ENCODE measurements at places on chromosomes 12 and 14.

- no peak for DNase-seq
Observed at GRCh38 chr14:99676657-99677056, 7.4 kb upstream of the CYP46A1 start.

DNA sequence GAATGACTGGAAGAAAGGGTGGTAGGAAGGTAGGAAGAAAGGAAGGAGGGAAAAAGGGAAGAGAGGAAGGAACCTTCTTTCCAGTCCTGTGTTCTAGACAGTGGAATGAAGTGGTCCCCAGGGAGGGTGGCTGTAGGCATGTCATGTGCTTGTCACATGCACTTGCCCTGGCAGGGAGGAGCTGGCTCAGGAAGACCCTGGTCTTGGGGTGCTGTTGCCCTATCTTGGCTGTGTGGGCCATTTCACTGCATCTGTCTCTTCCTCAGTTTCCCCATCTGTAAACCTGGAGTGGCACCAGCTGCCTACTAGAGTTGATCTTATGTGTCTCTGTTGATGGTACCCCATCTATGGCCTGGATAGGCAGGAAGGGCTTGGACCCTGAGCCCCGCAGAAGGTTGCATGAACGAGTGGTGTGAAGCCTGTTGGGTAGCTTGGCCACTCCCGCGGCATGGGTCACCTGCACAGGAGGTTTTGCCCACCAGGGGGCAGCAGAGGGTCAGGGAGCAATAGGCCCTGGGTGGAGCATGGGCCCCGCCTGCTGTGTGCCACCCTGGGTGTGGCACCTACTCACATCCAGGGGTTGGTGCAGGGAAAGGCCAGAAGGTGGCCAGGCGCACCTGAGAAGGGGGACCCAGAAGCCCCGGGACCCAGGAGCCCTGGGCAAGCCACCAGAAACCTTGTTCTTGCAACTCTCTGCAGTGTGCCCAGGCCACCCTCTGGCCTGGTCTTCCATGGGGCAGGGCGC, 25.1 kb downstream of the MEG3 start:
- DNase-seq, result peak; percentile 75

GRCh38 chr12:5432011-5432400, at the start of gene NTF3:
Gene NTF3 (plus strand): TSS chr12:5432108. CDS start chr12:5432325, 217 bp downstream.
- DNase-seq, result no peak

DNA sequence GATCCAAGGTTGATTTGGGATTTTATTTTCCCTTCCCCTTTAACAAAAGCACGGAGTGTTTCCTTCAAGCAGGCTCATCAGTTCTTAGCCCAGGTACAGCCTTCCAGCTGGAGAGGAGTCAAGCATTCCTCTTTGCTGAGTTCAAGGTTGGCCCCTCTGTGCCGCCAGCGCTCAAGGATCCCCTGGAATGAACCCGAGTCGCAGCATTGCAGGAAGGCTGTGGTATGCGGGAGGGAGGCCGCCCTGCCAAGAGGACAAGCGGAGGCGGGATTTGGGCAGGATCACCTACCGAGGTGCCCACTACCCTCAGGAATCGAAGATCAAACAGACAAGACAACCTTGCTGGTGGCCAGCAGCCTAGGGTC, 53.9 kb upstream of the NCOR2 start:
- DNase-seq, result no peak

GRCh38 chr14:23563473-23564180, 4.0 kb downstream of the AP1G2 start:
- DNase-seq, result no peak

GRCh38 chr14:100608586-100609330, 21.5 kb upstream of the BEGAIN start:
- DNase-seq, result no peak

DNA sequence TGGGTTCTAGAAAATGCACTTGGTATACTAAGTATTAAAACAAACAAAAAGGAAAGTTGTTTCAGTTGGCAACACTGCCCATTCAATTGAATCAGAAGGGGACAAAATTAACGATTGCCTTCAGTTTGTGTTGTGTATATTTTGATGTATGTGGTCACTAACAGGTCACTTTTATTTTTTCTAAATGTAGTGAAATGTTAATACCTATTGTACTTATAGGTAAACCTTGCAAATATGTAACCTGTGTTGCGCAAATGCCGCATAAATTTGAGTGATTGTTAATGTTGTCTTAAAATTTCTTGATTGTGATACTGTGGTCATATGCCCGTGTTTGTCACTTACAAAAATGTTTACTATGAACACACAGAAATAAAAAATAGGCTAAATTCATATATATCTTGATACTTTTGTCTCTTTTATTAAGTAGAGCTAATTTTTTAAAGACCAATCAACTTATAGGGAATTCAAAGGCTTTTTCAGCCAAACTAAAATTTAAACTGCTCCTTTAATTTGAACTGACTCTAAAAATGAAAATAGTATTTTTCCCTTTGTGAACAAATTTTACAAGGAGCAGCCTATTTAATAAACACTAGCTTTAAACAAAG, 2.8 kb downstream of the FOXG1 start:
- no peak for DNase-seq

Measured in stimulated activated CD4-positive, alpha-beta T cell treated with anti-CD3 and anti-CD28 coated beads, TNF-alpha, amount 100 ng/mL, for 48 hours (primary cell).